ENCODE measurements at places on chromosomes 16 and 17.

DNA sequence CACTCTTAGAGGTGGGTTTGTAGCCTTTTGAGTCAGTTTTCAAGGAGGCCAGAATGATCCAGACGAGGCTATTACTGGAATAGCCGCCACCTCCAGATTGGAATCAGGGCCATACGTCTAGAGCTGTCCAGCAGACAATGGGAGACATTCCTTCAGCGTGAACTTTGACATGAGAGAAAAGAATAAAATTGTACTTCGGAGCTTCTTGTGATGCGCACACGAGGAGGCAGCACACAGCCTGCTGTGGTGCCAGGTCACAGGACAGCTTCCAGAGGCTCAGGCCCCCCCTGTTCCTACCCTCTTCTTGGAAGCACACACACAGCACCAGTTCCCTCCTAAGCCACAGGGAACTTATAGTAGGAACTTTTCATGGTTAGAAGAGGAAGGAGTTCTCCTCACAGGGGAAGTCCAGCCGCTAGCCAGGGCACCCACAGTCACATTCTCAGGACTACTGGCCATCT, 81.0 kb downstream of the VPS53 start:
- H3K4me1 ChIP-seq, result no peaks in the 10 kb centered on the region
- H3K27me3 ChIP-seq, result no peaks in the 10 kb centered on the region
- H3K27ac ChIP-seq, result peak overlapping the region; percentile 65
- peaks cover 12% of the 10 kb centered on the region for H3K36me3 ChIP-seq

DNA sequence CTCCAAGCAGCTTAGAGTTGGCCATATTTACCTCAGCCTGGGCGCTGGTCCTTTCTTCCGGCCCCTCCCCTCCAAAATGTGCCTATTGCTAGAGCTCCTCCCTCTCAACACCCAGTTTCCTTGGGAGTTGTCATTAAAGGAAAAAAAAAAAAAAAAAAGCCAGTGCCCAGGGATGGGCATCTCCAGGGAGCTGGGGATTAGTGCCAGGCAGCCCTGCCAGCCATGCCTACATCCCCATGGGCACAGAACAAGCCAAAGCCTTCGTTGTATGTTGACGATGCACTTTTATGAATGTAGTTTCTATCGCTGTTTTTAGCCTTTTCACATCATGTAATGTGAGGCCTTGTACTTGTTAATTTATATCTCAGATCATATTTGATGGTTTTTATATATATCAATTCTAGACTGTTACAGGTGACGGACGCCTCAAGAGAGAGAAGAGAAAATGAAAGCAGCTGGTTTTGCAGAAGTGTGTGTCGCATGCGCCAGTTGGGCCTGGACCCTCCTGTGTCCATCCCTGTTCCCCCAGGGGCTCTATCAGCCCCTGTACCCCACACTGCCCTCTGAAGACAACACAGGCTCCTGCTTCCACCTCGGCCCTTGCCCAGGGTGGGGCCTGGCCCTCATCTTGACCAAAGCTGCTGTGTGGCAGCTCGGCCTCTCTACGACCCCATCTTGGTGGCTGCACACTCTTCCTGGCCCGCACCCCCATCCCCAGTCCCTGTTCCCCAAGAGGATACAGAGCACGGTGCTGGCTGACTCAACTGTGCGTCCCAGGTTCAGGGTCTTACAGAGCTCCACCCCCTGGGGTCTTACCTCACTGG, 4.8 kb downstream of the LIMD2 start:
- peaks cover 4% of the 10 kb centered on the region for H3K4me1 ChIP-seq
- H3K27me3 ChIP-seq, result no peaks in the 10 kb centered on the region
- no peak for DNase-seq
- peaks cover 49% of the 10 kb centered on the region for H3K36me3 ChIP-seq
- H3K27ac ChIP-seq, result peak overlapping the region; percentile 11

- H3K36me3 ChIP-seq, result no peaks in the 10 kb centered on the region
- no peaks in the 10 kb centered on the region for H3K4me1 ChIP-seq
- H3K27me3 ChIP-seq, result no peaks in the 10 kb centered on the region
- DNase-seq, result no peak
These were observed 12.7 kb downstream of the CLEC3A start for GRCh38 chr16:78035012-78035411.

DNA sequence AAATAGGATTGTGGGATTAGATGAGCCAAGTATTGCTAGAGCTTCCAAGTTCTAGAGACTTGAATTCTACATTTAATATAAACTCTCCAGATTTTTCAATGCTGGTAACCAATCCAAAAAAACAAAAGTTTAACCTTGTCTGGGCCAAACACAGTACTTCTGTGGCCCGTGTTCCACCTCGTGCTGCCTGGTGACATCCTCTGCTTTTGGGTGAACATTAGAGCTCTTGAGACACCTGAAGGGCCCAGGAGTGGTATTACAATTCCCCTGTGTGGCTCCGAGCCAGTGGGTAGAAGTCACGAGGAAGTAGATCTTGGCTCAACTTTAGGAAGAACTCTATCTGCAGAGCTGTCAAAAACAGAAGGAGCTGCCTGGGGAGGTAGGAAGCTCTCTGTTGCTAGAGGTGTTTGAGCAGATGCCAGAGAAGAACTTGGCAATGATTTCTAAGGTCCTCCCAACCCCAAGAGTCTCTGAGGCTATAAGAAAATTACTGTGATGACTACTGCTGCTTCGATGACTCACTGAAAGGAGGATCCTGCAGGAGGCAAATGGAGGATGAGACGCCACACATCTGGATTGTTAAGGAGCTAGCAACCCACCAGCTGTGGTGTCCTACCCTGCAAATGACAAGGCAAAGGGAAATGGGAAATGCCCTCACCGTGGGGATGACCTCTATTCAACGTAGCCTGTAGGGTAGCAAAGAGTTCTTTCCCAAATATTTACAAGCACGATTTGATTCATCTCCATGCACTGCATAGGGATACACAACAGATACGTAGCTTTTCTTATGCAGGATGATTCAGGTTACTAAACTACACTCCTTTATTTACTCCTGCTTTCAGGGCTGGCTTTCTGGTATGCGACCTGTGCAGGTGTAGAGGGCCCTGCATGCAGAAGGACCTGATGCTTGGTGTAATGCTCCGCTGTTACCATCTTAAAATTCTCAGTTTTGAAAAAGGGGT, 45.8 kb upstream of the GAS7 start:
- no peak overlapping the region for H3K27ac ChIP-seq
- no peak overlapping the region for H3K4me3 ChIP-seq
- no peaks in the 10 kb centered on the region for H3K36me3 ChIP-seq
- peak; percentile 44 for DNase-seq

GRCh38 chr17:4597975-4598374, 13.6 kb downstream of the SMTNL2 start:
- H3K27me3 ChIP-seq, result no peaks in the 10 kb centered on the region
- no peaks in the 10 kb centered on the region for H3K36me3 ChIP-seq
- DNase-seq, result no peak
- no peaks in the 10 kb centered on the region for H3K4me1 ChIP-seq
- H3K27ac ChIP-seq, result no peak overlapping the region

DNA sequence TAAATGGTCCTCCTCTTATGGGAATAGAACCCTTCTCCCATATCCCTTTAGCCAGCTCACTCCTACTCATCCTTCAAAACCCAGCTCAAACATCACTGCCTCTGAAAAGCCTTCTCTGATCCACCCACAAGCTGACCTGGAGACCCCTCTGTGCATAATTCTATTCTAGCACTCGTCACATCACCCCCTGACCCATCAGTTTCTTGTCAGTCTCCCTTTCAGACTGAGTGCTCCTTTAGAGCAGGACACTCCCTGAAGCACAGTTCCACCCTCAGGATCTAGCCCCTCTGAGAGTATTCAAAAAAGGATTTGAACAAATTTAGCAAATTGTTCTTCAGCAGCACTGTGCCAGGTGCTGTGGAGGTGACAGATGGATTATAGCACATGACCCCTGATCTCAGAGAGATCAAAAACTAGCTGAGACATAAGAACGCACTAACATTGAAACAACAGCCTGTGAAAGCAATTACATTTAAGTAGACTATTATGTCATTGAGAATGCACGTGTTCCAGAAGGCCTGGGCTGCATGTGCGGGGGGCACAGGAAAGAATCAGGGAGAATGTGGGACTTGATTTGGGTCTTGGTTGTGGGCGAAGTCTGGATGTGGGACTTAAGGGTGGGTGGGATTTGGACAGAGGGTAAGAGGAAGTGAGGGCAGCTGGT, 43.5 kb downstream of the MRPS23 start:
- H3K27ac ChIP-seq, result no peak overlapping the region
- DNase-seq, result no peak
- H3K27me3 ChIP-seq, result no peaks in the 10 kb centered on the region
- no peaks in the 10 kb centered on the region for H3K36me3 ChIP-seq

- no peaks in the 10 kb centered on the region for H3K4me1 ChIP-seq
- no peak overlapping the region for H3K4me3 ChIP-seq
- DNase-seq, result no peak
- no peaks in the 10 kb centered on the region for H3K36me3 ChIP-seq
These were observed 195.3 kb downstream of the CYB561 start for GRCh38 chr17:63250830-63251229.

DNA sequence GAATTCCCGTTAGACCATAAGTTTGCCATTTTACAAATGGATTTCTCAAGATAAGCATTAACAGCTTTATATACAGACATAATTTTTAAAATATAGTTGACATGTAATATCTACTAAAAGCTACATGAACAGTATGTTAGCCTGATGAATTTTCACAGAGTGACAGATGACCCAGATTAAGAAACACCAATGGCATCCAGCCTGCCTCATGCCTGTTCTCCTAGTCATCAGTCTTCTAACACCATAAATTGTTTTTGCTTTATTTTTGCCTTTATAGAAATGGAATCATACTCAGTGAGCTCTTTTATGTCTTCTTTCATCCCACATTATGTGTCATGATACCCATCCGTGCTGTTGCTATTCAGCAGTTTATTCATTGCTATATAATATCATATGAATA, 80.0 kb downstream of the ATF7IP2 start:
- no peak overlapping the region for H3K27ac ChIP-seq
- H3K4me1 ChIP-seq, result no peaks in the 10 kb centered on the region
- H3K36me3 ChIP-seq, result no peaks in the 10 kb centered on the region
- H3K27me3 ChIP-seq, result no peaks in the 10 kb centered on the region
- no peak overlapping the region for H3K4me3 ChIP-seq
- no peak for DNase-seq

DNA sequence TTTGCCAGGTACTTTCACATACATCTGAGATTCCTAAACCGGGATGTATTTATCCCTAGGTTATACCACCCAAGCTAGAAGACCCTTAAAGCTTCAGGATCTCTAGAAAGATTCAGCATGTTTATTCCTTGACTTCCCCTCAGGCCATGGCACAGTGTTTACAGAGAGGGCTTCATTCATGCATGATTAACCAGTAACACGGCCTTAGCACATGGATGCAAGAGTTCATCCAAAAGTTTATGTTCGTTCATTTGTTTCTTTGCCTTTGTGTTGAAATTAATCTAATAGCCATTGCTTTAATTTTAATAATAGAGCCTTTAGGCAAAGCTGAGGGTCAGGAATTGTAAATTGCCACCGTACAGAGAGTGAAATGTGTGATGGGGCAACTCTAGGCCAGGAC, 13.8 kb downstream of the PCTP start:
- H3K4me3 ChIP-seq, result no peak overlapping the region
- H3K4me1 ChIP-seq, result peaks cover 3% of the 10 kb centered on the region
- H3K27ac ChIP-seq, result no peak overlapping the region
- no peaks in the 10 kb centered on the region for H3K27me3 ChIP-seq
- no peak for DNase-seq

DNA sequence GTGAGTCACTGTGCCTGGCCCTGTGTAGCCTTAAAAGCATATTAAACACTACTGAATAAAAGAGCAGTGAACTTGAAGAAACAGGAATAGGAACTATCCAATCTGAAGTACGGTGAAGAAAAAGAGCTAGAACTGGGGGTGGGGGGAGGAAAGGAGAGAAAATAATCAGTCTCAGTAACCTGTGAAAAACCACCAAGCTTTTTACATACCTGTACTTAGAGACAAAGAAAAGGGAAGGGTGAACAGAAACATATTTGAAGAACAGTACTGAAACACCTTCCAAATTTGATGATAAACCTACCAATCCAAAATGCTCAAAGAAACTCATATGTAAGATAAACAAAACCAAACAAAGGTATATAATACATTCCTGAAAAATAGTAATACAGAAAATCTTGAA, 77.5 kb downstream of the USP32 start:
- no peaks in the 10 kb centered on the region for H3K36me3 ChIP-seq
- no peak overlapping the region for H3K27ac ChIP-seq
- DNase-seq, result no peak
- H3K4me3 ChIP-seq, result no peak overlapping the region

GRCh38 chr16:17138801-17139200, 332.0 kb downstream of the XYLT1 start:
- H3K27ac ChIP-seq, result no peak overlapping the region
- DNase-seq, result no peak
- H3K4me3 ChIP-seq, result no peak overlapping the region
- peaks cover 6% of the 10 kb centered on the region for H3K36me3 ChIP-seq
- no peaks in the 10 kb centered on the region for H3K27me3 ChIP-seq

DNA sequence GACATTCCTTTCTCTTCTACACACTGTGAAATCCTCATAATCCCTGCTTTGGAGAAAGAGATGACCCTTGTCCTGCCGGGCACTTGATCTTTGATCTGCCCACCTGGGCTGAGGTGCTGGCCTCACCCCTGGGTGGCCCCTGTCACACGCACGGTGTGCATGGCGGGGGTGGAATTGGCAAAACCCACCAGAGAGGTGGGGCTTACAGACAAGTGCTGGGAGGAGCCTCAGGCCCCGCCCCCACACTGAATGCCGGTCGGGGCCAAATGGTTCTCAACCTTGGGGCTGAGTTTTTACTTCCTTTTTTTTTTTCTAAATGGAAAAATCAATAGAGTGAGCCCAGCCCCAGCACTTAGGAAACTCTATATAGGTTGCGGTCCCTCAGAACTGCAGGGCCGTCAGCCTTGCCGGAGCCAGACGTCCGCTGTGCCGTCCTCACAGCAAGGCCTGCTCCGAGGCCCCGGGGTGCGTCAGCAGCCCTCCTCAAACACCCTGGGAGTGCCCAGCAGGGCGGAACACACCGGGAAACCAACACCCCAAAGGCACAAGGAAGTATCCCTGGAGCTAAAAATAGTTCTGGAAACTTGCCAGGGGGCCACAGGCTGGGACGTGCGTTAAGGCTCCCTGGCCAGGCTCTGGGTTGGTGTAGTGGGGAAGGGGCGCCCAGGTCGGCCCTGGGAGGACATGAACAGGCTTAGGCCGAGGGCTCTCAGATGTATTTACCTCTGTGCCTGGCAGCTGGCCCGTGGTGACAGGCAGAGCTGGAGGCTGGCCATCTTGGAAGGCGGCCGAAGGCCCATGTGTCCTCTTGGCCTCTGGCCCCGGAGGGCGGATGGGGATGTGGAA, 11.0 kb downstream of the GPRC5C start:
- peaks cover 23% of the 10 kb centered on the region for H3K4me1 ChIP-seq
- H3K27ac ChIP-seq, result peak overlapping the region; percentile 94
- peaks cover 21% of the 10 kb centered on the region for H3K36me3 ChIP-seq

- H3K36me3 ChIP-seq, result no peaks in the 10 kb centered on the region
- no peak overlapping the region for H3K4me3 ChIP-seq
- H3K27me3 ChIP-seq, result no peaks in the 10 kb centered on the region
- no peaks in the 10 kb centered on the region for H3K4me1 ChIP-seq
- DNase-seq, result no peak
- no peak overlapping the region for H3K27ac ChIP-seq
These were observed 844.7 kb upstream of the SOX9 start for GRCh38 chr17:71276079-71276478.
